ENCODE measurements at places on chromosomes 1 and 21.

DNA sequence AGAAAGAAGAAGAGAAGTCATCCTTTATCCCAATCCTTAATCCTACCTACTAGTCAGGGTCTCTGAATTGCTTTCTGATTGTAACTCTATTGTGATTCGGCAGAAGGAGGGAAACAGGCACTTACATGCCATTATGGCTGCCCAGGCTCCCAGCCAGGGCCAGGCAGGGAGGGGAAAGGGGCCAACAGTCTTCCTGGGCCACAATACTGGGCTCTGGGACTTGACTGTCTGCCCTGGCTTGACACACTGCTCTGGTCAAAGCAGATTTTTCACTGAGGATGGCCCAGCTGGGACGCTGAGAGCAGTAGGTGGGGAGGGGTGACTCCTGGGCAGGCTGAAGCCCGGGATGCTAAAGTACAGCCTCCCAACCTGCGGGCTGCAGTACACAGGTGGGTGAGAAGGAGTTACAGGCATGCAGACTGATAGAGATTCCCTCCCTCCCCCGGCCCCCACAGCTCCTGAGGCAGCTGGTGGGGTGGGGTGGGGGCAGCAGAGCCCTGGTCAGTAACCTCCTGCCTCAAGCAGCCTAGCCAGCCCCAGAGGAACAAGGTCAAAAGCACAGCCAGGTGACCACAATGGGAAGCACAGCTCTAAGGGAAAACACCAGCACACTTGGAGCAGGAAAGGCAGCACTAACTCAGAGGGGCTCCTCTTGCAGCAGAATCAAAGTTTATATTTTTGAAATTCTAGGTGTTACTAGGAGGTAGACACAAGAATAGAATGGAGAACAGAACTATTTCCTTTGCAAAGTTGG lies 25.3 kb downstream of the KCND3 start:
- DNase-seq = no peak

GRCh38 chr1:100785470-100786052 lies 66.0 kb downstream of the VCAM1 start:
- peak; percentile 98 for DNase-seq

GRCh38 chr1:162217706-162218105 lies 148.2 kb downstream of the NOS1AP start:
- DNase-seq = no peak

GRCh38 chr1:197319631-197320030 lies 51.6 kb downstream of the CRB1 start:
- peak; percentile 33 for DNase-seq

DNA sequence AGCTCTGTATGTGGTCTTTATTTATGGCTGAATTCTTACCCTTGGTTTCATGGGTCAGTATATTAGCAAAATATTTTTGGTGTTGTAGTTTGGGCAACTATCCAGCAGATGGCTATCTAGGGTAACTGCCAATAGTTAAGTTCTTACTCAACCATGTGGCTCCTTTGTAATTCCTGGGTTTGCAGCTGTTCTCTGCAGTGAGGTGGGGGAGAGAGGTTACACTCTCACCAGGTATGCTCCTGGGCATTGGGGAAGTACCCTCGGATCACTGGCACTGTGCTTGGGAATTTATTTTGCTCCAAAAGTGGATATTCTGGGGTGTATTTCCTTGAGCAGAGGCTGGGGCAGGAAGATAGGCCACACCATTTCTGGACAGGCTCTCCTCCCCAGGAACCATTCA lies 436.7 kb upstream of the TMPRSS15 start:
- peak; percentile 69 for DNase-seq

DNA sequence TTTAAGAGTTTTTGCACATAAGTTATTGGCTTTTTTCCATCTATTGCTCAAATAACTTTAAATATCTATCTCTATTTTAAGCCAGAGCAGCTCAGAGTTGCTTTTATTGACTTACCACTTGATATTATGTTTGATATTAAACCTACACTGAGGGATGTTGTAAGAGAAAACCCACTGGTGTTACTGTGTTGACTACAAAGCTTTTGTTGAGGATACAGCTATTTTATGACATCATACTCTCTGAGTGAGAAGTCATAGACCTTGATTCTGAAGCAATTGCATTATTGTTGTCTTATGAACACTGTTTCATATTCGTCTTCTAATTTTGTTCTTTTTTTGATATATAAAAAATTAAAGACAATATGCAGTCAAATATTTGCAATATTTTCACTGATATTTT lies 560.4 kb downstream of the PTBP2 start:
- no peak for DNase-seq

DNA sequence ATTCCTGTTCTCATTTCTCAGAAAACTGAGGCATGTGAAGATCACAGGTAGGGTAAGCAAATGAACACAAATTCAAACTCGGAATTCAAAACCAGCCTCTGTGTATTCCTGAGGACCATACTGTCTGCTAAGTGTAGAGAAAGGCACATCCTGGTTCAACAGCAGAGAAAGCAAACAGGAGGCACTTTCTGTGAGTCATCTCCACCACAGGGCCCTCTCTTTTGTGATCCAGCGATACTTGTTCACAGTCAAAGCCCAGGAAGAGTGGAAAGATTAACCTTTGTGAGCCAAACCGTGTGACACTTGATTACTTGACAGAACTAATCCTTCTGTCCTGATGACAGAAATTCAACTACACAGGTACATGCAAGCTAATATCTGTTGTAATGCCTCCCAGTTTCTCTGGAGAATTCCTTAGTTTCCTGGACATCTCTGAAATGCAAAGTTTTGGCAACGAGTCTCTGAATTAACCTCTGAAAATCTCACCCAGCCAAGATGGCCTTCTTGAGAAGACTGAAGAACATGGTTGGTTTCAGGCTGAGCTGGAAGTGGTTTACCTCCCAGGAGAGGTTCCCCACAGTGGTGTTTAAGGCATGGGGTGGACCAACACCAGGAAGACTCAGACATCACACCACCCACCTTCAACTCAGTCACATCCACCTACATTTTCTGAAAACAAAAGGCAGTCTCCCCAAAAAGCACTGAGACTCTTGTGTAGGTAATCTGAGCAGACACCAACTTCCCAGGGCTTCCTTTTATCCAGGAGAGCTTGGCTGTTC lies 98.2 kb upstream of the ERG start:
- DNase-seq = no peak

DNA sequence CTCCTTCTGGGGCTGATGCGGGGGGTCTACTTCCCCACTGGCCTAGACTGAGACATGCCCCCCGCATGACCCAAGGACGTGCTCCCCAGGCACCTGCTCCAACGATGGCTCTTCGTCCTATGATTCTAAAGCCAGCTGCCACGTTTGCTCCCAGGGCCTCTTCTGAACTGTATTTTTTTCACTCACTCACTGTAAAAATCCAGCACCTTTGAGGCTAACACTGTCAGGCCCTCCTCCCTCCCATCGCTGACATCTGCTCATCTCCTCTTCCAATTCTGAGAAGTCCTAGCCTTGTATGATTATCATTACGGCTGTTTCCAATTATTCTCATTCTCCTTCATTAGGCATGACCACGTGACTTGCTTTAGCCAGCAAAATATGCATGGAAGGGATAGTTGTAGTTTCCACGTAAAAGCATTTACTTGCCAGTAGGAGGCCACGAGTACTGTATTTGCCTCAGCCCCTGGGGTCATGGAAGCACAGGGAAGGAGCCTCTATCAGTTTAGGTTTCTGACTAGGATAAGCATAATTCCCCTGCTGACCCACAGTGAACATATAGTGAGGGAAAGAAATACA lies 19.1 kb upstream of the EDN2 start:
- DNase-seq = no peak

GRCh38 chr1:173347282-173347818 lies 129.8 kb upstream of the PRDX6 start:
- DNase-seq = no peak

- DNase-seq = no peak
Measured at GRCh38 chr1:70718086-70718630, 307.1 kb downstream of the CTH start.

- DNase-seq = no peak
Measured at GRCh38 chr21:42731264-42732032, 78.0 kb downstream of the PDE9A start.

GRCh38 chr1:100455478-100456072 lies 82.4 kb upstream of the GPR88 start:
- peak; percentile 44 for DNase-seq

DNA sequence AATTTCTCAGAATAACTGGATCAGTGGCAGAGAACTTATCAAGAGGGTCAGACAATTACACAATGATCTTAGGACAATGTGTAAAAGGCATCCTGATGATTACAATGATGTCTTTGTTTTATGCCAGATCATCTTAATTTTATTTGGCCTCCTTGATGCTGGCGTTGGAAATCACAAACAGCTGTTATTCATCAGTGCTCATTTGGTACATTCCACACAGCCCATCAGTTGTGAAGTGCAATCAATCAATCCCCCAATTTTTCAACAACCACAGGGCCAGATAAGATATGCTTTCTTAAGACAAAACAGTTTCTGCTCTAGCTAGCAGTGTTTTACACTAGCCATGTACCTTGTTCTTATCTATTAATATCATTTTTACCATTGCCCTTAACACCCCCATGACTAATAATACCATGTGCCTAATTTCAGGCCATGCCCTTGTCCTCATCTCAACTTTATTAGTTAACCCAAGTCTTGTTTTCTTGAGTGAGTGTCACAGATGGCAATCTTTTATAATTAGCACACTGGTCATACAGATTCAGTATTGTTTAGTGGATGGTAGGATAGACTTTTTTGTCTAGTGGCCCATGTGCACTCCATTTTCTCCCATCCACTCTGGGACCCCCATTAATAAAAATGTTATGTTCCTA lies 40.8 kb upstream of the COL24A1 start:
- no peak for DNase-seq

DNA sequence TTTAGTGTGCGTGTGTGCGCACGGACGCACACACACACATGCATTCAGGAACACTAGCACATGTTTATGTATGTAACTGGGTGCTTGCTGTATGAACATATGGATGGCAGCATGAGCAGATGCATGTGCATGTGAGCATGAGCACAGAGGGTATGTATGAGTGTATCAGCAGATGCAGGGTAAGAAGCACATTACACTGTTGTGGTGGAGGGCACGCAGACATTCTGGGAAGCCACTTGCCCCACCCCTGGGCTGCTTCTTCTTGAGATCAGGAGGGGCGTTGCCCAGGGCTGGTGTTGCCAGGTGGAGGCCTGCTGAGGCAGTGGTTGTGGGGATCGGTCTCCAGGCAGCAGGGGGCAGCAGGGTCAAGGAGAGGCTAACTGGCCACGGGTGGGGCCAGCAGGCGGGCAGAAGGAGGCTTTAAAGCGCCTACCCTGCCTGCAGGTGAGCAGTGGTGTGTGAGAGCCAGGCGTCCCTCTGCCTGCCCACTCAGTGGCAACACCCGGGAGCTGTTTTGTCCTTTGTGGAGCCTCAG lies 3.9 kb upstream of the P3R3URF start:
- DNase-seq = peak; percentile 50

- DNase-seq = no peak
Measured at GRCh38 chr1:14822493-14822892, 224.0 kb downstream of the KAZN start.

GRCh38 chr1:155932487-155932886 lies 1.7 kb downstream of the KHDC4 start:
- no peak for DNase-seq

DNA sequence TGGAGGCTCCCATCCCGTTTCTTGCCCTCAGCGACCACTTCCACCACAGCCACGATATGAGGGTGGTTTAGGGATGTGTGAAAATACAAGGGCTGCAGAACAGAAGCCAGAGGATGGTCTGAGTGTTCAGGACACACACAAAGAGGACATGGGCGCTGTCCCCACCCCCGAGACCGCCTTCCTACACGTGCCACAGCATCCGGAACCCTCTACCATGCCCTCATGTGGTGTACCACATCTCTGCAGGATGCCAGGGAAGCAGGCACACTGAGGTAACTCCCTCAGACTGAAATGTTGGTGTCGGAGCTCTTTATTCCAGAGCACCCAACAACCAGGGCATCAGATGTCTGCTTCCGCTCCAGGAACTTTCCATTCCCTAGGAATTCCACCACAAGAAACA lies 23.1 kb downstream of the NPHP4 start:
- no peak for DNase-seq

GRCh38 chr1:219806020-219806419 lies 122.3 kb downstream of the SLC30A10 start:
- DNase-seq = peak; percentile 18

GRCh38 chr1:25837262-25837875 lies 17.6 kb downstream of the MTFR1L start:
- DNase-seq = no peak

DNA sequence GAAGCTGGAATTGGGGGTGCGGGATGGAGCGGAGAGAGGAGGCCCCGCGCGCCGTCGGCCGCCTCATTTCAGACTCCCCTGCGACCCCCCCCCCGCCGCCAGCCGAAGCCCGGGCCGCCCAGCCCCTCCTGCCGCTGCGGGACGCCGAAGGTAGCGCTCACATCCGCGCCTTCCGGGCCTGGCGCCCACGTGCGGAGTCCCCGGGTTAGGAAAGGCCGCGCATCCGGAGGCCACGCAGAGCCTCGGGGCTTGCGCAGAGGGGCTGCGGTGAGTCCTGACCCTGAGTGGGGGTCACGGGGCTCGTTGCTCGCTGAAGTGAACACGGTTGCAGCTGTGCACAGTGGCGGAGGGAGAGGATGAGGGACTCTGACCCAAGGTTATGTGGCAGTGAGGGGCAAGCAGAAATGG lies 552 bp upstream of the ZNF496 start:
- DNase-seq = peak; percentile 73

DNA sequence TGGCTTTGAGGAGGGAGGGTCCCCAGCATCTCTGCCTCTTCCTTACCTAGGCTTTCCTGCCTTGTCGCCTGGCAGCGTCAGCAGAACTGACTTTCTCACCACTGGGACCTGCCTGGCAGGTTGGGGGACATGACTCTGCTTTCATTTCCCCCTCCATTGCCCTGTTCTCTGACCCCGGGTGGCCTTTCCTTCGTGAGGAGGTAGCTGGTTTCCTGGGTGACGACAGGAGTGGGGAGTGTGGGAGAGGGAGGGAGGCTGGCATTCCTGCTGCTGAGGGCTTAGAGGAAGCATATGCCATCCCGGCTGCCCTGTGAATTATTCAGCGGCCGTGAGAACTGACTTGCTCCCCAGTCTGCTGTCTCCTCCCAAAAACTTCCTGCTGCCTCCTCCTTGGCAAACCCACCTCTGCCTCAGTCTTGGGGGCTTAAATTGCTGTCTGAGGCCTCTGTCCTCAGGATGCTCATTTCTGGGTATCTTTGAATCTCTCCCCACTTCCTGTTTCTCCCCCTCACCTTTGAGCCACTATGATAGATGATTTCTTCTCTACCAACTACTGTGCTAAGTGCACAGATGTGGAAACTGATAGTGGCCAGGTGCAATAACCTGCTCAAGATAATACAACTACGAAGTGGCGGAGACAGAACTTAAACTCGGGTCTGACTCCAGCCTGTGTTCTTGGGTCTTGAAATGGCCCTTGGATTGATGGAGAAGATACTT lies 182.0 kb upstream of the CSF3R start:
- DNase-seq = no peak

DNA sequence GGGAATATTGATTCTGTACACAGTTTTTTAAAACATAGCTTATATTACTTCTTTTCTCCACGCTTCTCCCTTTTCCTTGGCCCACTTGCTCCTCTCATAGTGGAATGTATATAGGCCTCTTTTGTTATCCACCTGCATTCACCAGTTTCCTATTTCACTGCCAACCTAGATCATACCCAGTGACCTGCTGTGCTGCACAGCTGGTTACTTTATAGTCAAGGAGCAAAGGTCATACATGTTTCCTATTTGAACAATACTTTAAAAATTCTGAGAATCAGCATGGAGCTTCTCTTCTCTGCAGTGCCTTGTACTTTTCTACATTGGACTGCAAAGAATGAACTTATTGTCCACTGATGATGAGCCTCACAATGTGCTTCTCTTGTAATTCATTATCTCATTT lies 4.3 kb upstream of the SLC35D1 start:
- DNase-seq = no peak

- no peak for DNase-seq
Measured at GRCh38 chr1:18008081-18008480, 99.5 kb upstream of the IGSF21 start.
